ENCODE measurements at places on chromosomes 5 and 9.
A peak's percentile ranks its signal among the peaks of the same experiment; 100 is the strongest.

- no peak for DNase-seq
Observed at GRCh38 chr9:134220311-134220710, 55.9 kb upstream of the RNU6ATAC start.

DNA sequence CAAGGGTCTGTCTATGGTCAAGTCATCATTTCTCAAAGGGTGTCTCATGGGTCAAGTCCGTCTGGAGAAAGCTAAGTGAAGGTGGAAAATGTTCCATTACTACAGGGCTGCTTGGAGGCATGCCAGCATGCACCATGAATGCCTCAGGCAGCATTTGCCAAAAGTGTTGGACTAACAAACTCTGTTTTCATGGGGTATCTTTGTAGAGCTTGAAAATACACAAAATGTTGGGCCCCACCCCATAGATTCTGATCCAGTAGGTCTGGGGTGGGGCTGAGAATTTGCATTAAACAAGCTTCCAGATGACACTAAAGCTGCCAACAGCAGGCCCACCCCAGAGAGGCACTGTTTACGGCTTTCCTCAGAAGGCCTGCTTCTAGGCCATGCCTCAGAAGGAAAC is 75.0 kb upstream of the FRRS1L start:
- no peak for DNase-seq

- DNase-seq, result no peak
Observed at GRCh38 chr5:141701360-141702119, 19.5 kb upstream of the ARAP3 start.

- DNase-seq, result no peak
Observed at GRCh38 chr5:12323637-12324229, 419.5 kb upstream of the CTNND2 start.

DNA sequence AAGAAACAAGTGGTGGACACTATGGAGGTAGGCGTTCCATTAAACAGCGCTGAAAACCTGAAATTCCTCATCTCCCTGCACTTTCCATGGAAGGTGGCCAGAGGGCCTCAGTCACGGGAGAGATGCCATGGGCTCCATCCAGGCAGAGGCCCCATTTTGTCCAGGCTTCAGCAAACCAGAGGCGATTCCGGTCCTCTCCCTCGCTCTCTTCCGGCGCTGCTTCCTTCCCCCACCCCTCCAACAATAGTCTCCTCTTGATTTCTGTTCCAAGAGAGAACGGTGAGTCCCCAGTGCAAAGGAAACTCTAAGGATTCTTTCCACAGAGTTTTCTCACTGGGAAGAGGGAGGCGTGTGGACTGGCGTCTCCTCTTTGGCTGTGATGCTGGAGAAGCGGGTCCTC is 7.5 kb downstream of the ZNF366 start:
- DNase-seq, result no peak

DNA sequence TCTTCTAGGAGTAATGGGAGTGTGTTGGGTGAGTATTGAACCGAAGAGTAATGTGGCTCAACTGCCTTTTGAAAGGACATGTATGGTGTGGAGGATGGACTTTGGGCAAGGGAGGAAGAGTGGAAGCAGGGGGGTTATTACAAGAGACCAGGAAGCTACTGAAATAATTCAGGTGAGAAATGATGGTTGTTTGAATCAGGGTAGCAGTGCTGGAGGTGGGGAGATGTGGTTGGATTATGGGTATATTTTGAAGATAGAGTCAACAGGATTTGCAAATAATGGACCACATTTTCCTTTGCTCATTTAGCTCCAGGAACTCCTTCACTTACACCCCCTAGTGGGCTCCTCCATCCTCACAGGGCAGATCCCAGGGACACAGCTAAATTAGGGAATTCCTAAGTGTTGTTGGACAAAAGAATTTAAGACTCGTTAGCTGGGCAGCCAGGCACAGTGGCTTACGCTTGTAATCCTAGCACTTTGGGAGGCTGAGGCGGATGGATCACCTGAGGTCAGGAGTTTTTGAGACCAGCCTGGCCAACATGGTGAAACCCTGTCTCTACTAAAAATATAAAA is 1.2 kb upstream of the SLC4A9 start:
- no peak for DNase-seq

- no peak for DNase-seq
Observed at GRCh38 chr5:72138943-72139521, 31.8 kb downstream of the MAP1B start.

DNA sequence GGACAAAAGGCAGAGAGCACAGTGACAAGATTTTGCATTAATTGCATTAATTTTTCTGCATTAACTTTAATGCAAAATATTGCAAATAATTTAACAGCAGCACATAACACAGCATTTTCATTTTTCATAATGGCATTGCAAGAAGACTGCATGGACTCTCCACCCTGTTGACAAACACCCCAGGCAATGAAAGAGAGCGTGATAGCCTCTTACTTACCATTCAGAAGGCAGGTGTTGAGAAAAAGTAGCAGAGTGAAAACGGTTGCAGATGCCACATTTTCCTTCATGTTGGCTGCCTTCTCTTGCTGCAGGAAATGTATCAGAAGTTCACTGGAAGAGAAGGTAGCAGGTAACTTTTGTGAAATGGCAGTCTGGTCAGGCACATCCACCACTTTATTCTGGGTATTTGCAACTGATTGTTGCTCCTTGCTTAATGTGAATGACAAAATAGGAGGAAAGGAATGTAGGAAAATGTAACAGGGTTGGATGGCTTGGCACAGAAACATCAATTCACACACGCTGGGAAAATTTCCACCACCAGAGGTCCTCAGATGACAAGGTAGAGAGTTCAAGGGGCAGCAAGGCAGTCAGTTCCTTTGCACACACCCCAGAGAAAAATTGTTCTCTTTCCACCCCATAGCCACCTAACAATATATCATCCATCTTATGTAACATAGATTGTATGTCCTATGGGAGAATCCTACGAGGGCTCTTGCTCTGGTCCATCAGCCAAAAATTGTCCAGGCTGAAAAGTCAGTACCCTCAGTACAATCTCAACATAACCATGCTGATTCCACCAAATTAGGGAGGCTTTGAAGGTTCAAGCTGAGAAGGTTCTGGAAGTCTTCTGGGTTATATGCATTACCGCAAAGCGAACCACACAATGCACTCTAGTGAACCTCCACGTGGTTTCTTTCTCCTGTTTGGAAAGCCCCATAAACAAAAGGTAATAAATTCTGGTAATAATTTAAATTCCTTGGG is 41.9 kb upstream of the AGXT2 start:
- DNase-seq, result peak; percentile 18

GRCh38 chr9:20972684-20973083 is 58.8 kb downstream of the HACD4 start:
- no peak for DNase-seq

- DNase-seq, result no peak
Observed at GRCh38 chr5:181040631-181040945, 522 bp downstream of the BTNL9 start.

- peak; percentile 28 for DNase-seq
Observed at GRCh38 chr9:114271556-114272510, 51.1 kb upstream of the ORM1 start.

DNA sequence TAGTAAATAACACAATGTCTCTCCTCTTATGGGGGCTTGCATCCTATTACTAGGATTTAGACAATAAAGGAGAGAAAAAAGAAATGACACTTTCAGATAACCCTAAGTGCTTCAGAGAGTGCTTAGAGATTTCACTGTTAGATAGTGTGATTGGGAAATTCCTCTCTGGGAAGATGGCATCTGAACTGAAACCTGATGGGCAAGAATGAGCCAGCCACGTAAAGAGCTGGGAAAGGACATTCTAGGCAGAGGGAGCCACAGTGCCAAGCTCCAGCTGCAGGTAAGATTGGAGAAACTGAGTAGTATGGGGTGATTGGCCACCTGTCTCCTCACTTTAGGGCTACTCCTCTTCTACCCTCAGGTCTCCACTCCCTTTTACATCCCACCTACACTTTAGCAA is 14.5 kb downstream of the CDO1 start:
- DNase-seq, result no peak

DNA sequence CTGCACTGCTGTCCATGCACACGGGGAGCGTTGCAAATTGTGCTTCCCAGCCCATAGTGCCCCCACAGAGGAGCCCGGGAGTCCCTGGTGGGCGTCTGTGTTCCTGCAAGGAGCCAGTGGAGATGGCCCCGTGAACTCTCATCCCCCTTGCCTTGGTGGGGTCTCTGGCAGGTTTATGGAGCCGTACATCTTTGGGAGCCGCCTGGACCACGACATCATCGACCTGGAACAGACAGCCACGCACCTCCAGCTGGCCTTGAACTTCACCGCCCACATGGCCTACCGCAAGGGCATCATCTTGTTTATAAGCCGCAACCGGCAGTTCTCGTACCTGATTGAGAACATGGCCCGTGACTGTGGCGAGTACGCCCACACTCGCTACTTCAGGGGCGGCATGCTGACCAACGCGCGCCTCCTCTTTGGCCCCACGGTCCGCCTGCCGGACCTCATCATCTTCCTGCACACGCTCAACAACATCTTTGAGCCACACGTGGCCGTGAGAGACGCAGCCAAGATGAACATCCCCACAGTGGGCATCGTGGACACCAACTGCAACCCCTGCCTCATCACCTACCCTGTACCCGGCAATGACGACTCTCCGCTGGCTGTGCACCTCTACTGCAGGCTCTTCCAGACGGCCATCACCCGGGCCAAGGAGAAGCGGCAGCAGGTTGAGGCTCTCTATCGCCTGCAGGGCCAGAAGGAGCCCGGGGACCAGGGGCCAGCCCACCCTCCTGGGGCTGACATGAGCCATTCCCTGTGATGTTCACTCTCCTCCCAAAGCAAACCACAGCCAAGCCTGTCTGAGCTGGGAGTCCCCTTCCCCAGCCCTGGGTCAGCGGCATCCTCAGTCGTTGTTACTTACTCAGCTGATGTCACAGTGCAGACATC is 3.1 kb downstream of the MRPS2 start:
- no peak for DNase-seq

Measured in hypothalamus (tissue), 51 donors.